BJ (cell line): ENCODE measurements at places on chromosomes 11 and 22.

GRCh38 chr22:27241430-27242321 lies 559.9 kb downstream of the MN1 start:
- DNase-seq = no peak

- no peak for DNase-seq
Measured at GRCh38 chr11:46112961-46113607, 8.2 kb downstream of the PHF21A start.

GRCh38 chr11:57616595-57616994 lies 19.1 kb downstream of the SERPING1 start:
- DNase-seq = no peak

DNA sequence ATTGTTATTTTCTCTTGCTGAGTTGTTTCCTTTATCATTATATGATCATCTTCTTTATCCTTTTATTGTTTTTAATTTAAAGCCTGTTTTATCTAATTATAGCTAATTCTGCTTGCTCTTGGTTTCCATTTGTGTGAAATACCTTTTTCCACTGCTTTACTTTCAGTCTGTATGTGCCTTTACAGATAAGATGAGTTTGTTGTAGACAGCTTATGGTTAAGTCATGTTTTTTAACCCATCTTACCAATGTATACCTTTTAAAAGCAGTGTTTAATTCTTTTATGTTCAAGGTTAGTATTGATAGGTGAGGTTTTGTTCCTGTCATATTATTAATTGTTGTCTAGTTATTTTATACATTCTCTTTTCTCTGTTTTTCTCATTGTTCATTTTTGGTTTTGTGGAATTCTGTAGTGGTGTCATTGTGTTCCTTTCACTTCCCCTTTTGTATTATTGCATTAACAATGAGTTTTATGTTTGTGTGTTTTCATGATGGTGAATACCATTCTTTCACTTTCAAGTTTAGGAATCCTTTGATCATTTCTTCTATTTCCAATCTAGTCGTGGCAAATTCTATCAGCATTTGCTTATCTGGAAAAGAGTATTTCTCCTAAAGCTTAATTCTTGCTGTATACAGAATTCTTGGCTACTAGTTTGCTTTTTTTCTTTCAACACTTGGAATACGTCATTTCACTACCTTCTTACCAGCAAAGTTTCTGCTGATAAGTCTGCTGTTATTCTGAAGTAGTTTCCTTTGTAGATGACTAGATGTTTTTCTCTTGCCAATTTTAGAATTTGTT lies 21.8 kb downstream of the OR5AN1 start:
- no peak for DNase-seq

- DNase-seq = no peak
Measured at GRCh38 chr11:69823641-69824265, 4.5 kb upstream of the FGF3 start.

DNA sequence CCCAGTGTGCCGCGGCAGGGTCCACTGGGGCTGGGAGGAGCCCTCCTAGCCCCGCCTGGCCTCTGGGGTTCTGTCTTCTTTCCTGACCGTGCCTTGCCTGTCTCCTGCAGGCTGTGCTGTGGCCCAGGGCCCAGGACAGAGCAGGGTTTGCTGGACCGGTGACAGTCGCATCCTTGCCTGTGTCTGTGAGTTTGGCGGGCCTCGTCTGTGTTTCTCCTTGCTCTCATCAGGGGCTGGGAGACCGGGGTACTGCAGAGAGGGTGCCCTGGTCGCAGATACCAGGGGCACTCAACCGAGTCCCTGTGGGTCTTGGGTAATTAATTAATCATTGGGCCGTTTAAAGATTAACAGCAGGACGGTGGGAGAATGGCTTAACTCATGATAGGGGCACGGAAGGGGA lies 29.9 kb downstream of the RPL3 start:
- no peak for DNase-seq

GRCh38 chr22:36334821-36335603 lies 52.8 kb downstream of the MYH9 start:
- no peak for DNase-seq

DNA sequence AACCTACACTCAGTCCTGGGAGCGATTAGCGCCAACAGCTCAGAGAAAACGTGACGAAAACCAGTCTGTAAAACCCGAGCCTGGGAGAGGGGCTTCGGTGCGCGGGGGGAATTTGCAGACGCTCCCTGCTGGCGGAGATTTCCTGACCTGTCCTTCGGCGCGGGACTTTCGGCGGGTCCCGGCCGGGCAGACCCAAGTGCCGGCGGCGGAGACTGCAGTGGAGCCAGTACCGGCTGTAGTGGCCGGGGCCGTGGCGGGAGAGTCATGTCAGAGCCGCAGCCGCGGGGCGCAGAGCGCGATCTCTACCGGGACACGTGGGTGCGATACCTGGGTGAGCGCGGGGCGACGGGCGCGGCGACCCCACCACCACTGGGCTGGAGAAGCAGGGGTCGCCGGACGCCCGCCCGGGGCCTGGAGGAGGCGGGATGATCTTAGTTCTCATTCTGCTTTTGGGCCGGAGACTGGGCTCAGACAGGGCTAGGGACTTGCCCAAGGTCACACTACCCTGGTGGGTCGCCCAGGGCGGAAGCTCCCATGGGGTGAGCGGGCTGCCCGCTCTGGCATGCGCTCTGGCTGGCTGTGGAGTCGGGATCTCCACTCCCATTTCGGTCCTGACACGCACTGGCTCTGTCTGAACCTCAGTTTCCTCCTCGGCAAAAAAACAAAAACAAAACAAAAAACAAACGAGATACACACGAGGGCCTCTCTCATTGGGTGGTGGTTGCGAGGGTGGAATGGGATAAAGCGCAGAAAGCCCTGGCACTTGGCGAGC lies at the start of gene MTFP1:
Gene MTFP1, plus strand, starts transcription at position 153 of the 772 bp plus-strand sequence. Its CDS starts 112 bp downstream, at position 265.
- DNase-seq = no peak

DNA sequence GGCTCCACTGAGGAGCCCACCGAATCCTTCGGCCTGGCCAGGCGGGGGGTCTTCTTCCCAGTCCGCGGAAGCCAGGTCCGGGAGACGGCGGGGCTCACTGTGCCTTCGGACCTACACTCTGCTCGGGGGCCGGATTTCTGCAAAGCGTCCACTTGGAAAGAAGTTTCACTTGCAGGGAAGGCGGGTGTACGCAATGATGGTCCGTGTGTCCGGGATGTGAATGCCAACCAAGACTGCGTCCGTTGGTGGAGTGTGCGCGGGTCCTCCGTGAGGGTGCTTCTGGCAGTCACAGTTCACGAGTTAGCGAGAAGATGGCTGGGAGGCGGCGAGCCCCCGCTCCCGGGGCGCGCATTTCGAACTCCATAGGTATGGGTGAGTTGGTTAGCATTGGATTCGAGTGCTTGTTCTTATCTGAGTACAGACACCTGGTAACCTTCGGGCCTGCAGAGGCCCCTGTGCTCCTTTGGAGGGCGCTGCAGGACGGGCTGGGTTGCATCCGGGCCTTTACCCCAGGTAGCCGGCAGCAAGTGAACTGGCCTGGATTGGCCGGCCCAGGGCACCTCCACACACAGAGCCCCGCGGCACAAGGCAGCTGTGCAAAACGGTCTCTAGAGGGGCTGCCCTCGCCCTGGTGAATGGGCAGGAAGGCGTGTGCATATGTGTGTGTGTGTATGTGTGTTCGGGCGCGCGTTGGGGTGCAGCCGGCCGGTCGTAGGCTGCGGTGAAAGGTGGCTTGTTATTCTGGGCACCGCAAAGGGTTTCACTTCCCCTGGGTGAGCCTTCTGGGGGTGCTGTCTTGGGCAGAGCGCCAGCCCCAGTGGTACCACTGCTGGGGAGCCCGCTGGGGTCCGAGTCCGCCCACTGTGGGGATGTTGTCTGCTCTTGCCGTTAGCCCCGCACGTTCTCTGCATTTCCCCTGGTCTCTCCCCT lies 13.3 kb upstream of the CYP2R1 start:
- DNase-seq = no peak

- no peak for DNase-seq
Measured at GRCh38 chr22:35523167-35523947, 17.3 kb upstream of the RASD2 start.

- no peak for DNase-seq
Measured at GRCh38 chr11:32225571-32226285, 134.9 kb downstream of the RCN1 start.

- DNase-seq = no peak
Measured at GRCh38 chr11:114738954-114739353, 60.6 kb downstream of the NXPE2 start.

- no peak for DNase-seq
Measured at GRCh38 chr11:119774172-119774763, 45.3 kb upstream of the NECTIN1 start.

GRCh38 chr11:1353383-1354124 lies 36.2 kb upstream of the BRSK2 start:
- DNase-seq = no peak

DNA sequence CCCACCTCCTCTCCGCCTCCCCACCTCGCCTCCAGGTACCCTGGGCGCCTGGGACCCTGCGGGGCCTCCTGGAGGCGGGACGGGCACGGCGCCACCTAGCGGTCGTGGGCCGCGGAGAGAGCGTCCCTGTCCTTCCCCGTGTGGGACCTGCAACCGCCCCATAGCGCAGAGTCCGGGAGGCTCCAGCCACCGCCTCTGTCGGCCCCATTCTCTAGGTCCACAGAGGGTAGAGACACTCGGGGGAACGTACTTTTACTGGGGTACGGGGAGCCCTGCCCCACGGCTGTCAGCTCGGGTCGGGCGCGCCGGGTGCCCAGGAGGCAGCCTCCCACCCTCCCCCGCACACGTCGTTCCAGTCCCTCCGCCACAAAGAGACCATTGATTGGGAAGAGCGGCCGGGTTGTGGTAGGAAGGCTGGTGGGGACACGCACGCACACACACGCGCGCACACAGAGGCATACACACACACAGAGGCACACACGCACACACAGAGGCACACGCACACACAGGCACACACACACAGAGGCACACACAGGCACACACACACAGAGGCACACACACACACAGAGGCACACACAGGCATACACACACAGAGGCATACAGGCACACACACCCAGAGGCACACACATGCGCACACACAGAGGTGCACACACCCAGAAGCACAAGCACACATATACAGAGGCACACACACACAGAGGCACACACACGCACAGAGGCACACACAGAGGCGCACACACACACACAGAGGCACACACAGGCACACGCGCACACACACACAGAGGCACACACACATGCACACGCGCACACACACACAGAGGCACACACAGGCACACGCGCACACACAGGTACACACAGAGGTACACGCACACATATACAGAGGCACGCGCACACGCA lies 12.6 kb upstream of the NECTIN1 start:
- DNase-seq = no peak

DNA sequence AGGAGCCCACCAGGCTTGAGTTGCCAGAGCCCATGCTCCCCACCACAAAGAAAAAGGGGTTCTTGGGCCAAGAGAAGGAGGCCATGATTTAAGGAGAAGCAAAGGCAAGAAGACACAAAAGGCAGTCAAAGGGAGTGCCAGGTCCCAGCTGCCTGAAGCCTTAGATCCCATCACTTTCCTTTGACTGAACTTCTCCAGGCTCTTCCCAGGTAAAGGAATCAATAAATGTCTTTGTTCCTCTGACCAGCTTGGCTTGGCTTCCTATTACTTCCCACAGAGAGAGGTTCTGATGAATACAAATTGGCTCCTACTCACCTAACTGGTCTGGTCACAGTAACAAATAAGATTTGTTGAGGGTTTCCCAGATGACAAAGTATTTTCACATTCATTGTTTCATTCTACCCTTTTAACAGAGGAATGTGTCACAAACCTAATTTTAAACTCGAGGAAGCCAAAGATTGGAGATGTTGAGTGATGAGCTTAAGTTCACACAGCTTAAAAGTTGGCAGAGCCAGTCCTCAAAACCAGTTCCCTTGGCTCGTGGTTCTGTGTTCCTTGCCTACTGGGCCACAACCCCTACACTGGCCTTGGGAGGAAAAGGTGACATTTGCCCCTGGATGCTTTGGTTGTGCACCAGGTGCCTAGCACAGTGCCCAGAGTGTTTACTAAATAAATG lies 96.4 kb upstream of the SESN3 start:
- DNase-seq = no peak

- no peak for DNase-seq
Measured at GRCh38 chr22:19132153-19132552, 1.0 kb downstream of the TSSK2 start.

- no peak for DNase-seq
Measured at GRCh38 chr11:32113200-32113919, 22.5 kb downstream of the RCN1 start.

DNA sequence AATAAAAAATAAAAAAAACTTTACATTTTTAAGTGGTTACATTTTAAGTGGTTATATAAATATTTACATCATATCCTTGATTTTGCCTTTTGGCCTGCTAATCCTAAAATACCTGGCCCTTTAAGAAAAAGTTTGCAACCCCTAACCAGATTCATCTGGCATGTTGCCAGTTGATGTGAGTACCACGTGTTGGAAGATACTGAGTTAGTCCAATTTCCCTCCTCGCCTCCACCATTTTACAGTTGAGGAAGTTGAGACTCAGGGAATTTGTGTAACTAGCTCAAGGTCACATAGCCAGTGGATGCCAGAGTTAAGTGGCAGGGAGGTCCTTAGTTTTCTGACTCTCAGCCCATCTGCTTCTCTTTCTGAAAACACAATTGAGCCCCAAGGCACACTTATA lies 5.1 kb downstream of the ELF5 start:
- no peak for DNase-seq

- no peak for DNase-seq
Measured at GRCh38 chr11:15967166-15967565, 389.2 kb downstream of the SOX6 start.

- DNase-seq = no peak
Measured at GRCh38 chr22:45626198-45626651, 45.4 kb upstream of the ATXN10 start.

DNA sequence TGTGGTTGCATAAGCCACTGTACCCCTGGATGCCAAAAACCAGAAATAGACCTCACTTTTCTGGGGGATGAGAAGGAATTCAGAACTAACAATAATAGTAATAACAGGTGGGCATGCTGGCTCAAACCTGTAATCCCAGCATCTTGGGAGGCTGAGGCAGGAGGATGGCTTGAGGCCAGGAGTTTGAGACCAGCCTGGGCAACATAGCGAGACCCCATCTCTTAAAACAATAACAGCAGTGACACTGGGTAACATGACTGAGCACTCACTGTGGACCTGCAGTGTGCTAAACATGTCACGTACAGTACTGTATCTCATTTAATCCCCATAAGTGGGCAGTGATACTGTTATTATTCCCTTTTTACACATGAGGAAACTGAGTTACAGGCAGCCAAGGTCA lies 10.0 kb downstream of the FLRT1 start:
- no peak for DNase-seq

DNA sequence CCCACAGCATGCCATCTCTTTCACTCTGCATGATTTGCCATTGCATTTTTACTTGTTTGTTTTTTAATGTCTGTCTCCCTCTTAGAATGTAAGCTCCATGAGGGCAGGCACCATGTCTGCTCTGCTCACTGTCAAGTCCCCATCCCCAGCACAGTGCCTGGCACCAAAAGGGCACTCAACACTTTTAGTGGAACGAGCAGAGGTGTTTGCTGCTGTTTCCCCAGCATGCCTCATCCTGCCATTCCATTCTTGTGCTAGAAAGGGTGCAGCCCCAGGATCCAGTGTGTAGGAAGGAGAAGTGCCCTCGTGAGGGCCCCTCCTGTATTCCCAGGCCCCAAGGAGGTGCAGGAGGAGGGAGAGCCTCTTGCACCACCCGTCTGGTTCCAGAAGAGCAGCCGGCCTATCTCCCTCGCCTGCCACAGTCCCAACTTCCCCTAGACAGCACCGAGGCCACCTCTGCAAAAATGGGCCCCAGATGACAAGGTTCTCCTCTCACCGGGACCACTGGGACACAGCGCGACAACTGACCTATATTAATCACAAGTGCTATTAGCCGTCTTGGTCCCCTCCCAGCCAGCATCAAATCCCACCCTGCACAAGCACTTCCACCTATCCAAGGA lies 33.3 kb upstream of the CACNG2 start:
- no peak for DNase-seq

- DNase-seq = peak; percentile 89
Measured at GRCh38 chr11:63667995-63668795, 3.0 kb downstream of the ATL3 start.

GRCh38 chr22:44821741-44822475 lies 69.5 kb downstream of the ARHGAP8 start:
- no peak for DNase-seq
